ENCODE measurements at places on chromosomes 2 and 18.

DNA sequence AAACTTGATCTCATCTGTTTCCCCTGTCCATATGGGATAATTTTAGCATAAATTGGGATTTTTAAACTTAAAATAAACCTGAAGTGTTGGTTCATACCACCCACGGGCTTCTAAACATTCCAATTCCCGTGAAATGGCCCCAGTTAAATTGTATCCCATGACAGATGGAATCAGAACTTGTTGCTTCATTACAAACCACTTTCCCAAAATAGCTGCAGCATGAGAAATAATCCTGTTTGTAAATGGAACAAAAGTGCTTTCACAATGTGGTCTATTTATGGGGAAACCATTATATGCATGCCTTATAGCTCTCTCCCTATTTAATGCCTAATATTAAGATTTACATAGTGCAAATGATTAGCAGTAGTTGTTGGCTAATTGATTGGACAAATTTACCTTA, 15.9 kb downstream of the SCG2 start:
- peak; percentile 73 for DNase-seq

DNA sequence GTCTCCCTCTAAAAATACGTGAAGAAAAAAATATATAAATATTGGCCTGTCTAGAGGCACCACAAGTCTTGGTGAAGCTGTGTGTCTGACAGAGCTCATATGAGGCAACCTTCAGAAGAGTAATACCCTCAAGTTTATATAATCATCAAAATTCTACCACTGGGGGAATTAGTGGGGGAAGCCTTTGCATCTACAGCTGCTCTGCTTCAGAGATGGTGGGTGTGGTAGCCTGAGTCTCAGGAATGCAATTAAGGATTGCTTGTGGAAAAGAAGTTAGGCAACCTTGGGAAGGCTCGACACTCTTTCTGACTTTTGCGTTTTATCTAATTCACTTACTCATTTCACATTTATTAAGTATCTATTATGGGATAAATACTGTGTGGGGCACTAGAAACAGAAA, 17.4 kb downstream of the TPGS2 start:
- peak; percentile 26 for DNase-seq

- DNase-seq, result no peak
Observed at GRCh38 chr2:147002256-147002655, 842.6 kb upstream of the ACVR2A start.

- DNase-seq, result no peak
Observed at GRCh38 chr18:69844656-69845055, 103.0 kb downstream of the CD226 start.

DNA sequence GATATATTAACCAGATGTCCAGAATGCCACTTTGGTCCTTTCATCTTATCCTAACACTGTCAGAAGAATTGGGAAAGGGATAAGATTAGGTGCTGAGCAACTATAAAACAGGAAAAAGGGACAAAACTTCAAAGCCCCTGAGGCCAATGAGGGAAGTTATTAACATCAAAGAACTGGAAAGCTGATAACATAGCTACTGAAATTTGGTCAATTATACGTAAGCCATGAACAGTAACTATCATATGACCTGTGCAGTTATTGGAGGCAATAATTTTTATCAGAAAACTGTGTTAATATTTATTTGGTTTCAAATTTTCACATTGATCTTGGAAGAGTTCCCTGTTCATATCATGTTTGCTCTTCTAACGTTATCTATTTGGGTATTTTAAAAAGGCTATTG, 2.6 kb upstream of the REG3A start:
- DNase-seq, result no peak

- DNase-seq, result no peak
Observed at GRCh38 chr2:29213888-29214291, 98.7 kb downstream of the CLIP4 start.

- no peak for DNase-seq
Observed at GRCh38 chr18:31573051-31573450, 18.6 kb upstream of the TTR start.

GRCh38 chr2:111662039-111662770, 221.8 kb downstream of the ANAPC1 start:
- DNase-seq, result no peak

DNA sequence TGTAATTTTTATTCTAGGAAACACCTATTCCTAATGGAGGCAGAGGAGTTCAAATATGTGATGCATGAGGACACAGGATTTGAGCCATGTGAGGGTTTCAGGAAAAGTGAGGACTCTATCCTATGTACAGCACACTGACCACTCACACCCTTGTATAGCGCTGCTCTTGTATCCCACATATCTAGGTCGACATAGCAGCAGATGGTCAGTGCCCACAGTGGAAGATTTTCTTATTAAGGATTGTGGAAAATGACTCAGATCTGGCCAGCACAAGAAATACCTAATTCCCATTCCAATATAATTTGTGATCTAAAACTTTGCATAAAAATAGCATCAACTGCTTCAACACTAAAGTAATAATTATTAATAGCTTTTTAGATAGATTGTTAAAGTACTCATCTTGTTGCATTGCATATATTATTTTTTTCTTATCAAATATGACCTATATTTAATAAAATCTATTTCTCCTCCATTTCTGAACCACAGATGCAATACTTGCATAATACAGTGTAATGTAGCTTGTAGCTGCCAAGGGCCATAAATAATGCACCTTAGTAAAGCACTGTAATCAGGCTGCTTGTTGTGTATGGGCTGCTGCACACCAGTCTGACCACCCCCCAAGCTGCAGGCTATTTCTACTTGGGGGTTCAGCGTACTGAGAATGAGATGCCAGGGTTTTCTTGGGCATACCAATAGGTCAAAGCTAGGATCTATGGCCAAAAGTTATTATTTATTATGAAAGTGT, 442.2 kb upstream of the CWC22 start:
- DNase-seq, result no peak

GRCh38 chr2:169704160-169704708, 10.0 kb downstream of the PHOSPHO2 start:
- DNase-seq, result no peak

- DNase-seq, result no peak
Observed at GRCh38 chr2:177404243-177404642, 11.7 kb downstream of the AGPS start.

DNA sequence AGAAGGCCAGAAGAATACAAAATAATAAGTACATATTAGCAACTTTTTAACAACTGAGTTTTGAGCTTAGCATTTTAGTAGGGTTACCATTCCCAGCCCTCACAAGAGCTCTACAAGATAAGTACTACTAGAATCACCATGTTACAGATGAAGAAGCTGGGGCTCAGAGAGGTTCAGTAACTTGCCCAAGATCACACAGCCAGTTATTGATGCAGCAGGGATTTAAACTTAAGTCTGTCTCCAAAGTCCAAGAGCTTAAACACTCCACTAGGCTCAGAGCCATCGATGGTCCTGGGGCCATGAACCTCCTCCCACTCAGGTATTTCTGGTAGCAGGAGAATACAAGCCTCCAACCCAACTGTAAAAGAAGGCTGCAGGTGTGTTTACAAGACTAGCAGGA, 30.8 kb downstream of the TNS1 start:
- no peak for DNase-seq

- no peak for DNase-seq
Observed at GRCh38 chr2:68390114-68390513, 25.0 kb downstream of the PLEK start.

GRCh38 chr2:20583425-20583881, 67.4 kb downstream of the HS1BP3 start:
- no peak for DNase-seq

GRCh38 chr2:112092286-112093041, 37.4 kb downstream of the TMEM87B start:
- DNase-seq, result peak; percentile 65

GRCh38 chr2:205259121-205259520, 423.2 kb upstream of the NRP2 start:
- DNase-seq, result no peak

DNA sequence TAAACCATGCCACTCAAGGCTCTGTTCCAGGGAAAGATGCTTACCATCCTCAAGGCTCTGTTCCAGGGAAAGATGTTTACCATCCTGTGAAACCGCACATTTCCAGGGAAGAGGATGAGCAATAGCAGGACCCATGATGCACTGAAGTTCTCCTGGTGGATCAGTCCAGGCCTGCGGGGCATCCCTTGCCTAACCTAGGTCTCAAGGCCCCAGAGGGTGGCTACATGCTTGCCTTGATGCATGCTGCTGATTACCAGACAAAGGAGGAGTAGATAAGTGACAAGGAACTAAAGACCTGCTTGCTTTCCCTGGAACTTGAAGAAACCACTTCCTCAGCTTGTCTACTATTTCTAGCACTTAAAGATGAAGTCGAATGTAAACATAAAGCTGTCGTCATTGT, 111.0 kb upstream of the LINC00305 start:
- no peak for DNase-seq

- peak; percentile 38 for DNase-seq
Observed at GRCh38 chr2:12931186-12931844, 214.6 kb downstream of the TRIB2 start.

- no peak for DNase-seq
Observed at GRCh38 chr2:133641942-133642725, 73.9 kb upstream of the NCKAP5 start.

GRCh38 chr18:72985686-72986085, 117.9 kb upstream of the NETO1 start:
- no peak for DNase-seq

DNA sequence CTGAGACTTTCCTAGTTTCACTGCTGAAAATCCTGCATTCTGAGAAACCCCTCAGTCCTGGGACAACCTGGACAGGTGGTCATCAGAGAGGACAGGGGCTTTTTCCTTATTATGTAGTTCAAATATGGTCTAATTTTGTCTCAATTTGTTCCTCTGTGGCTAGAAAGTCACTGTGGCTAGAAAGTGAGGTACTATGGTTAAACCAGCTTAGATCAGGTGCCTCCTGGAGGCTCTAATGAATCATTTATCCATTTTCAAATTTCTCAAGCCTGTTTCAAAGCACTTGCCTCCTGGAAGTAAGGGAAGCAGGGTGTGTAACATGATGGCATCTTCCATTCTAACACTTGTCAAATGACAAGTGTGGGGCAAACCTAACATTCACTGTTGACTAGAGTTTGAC, 326.8 kb downstream of the PIK3C3 start:
- peak; percentile 10 for DNase-seq

DNA sequence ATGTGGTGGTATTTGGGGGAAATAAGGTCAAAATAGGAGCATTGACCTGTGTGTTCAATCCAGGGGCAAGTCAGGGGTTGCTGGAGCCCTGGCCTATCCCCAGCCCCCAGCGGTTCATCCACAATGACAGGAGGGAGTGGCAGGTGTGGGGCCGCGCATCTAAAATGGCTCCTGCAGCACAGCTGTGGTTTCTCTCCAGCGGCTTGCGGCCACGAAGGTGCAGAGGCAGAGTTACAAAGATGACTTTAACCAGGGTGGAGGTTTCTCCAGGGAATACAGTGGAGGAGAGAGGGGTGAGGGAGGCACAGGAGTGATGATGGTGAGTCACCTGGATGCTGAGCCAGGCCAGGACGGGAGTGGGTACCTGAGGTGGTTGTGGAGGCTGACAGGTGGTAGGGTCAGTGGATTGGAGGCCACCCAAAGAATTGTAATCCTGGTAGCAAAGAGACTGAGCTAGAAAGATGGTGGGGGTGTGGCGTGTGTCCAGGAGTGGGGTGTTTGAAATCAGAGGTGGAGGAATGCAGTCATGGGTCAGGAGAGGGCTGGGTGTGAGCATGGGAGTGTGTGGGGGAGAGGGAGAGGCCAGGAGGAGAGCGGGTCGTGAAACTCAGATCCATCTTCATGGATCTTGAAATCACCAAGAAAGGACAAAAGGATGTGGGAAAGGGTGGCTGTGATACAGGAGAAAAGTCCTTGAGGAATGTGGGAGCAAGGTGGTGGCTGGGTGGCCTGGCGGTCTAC, 83.2 kb downstream of the CTIF start:
- DNase-seq, result peak; percentile 28

DNA sequence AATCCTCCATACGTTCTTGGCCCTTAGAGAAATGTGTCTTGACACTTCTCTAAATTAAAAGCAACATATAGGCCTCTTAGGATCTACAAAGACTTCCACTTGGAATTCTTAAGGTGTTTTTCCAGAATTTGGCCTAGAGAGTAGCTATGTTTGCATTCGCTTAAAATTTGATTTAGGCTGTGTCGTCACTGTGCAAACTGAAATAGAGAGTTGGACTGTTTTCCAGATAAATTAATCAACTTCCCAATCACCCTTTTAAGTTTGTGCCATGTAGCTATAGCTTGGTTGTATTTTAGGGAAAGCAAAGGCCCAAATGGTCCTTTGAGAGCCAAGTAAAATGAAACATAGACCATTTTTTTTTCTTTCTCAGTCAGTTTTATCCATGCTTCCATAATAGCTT, 128.6 kb upstream of the RASGRP3 start:
- no peak for DNase-seq

DNA sequence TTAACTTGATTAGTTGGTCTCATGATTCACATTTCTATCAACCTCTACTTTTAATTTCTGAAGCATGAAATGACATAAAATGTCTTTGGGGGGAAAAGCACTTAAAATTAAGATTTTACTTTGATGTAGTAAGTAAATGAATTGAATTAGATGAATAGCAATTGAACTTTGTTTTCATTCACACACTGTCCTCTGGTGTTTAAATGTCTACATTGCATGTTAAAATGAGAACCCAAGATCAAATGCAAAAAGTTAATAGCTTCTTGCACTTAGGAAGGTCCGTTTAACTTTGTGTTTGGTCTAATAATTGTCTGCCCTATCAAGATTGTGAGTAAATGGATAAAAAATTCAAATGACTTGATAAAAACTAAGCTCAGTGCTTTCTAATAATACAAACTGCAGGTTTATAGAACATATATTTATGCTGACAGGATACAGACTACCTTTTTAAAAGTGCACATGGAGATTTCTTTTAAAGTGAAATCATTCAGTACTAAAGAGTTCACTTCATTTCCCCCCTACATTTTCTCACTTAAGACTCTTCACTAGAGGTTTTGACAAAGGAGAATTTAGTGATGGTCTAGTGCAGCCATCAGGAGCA, 156.2 kb upstream of the NABP1 start:
- DNase-seq, result peak; percentile 69

GRCh38 chr2:16487686-16488085, 177.9 kb downstream of the CYRIA start:
- DNase-seq, result peak; percentile 56

GRCh38 chr18:595068-595467, 1.7 kb upstream of the CLUL1 start:
- DNase-seq, result no peak

DNA sequence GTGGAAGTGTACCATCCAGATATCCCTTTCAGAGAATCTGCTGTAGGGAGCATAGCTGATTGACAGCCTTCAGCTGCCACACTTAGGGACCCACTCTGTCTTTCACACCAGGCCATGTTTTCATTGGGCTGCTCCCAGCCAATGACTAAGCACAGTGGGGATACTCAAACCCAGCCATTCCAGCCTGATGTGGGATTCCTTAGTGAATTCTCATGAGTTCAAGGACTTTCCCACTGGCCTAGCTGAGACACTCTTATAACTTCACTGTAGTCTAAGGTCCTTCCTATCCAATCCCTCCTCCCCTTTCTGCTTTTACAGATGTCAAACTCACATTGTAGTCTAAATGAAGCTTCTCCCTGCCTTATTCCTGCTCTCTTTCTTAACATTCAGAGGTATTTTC, 201.2 kb downstream of the PIK3C3 start:
- no peak for DNase-seq

GRCh38 chr2:64179582-64180321, 35.5 kb upstream of the PELI1 start:
- no peak for DNase-seq

- peak; percentile 27 for DNase-seq
Observed at GRCh38 chr2:237149425-237149824, 63.7 kb downstream of the COPS8 start.

GRCh38 chr2:218341381-218341780, 15.3 kb upstream of the CATIP start:
- no peak for DNase-seq

Data from renal cortical epithelial cell (primary cell).